ENCODE measurements at places on chromosomes 4 and X.
A peak's percentile ranks its signal among the peaks of the same experiment; 100 is the strongest.

- no peak for DNase-seq
These were observed 28.7 kb downstream of the SULT1E1 start for GRCh38 chr4:69831270-69831627.

- DNase-seq = no peak
These were observed 15.7 kb upstream of the DRP2 start for GRCh38 chrX:101203761-101204351.

DNA sequence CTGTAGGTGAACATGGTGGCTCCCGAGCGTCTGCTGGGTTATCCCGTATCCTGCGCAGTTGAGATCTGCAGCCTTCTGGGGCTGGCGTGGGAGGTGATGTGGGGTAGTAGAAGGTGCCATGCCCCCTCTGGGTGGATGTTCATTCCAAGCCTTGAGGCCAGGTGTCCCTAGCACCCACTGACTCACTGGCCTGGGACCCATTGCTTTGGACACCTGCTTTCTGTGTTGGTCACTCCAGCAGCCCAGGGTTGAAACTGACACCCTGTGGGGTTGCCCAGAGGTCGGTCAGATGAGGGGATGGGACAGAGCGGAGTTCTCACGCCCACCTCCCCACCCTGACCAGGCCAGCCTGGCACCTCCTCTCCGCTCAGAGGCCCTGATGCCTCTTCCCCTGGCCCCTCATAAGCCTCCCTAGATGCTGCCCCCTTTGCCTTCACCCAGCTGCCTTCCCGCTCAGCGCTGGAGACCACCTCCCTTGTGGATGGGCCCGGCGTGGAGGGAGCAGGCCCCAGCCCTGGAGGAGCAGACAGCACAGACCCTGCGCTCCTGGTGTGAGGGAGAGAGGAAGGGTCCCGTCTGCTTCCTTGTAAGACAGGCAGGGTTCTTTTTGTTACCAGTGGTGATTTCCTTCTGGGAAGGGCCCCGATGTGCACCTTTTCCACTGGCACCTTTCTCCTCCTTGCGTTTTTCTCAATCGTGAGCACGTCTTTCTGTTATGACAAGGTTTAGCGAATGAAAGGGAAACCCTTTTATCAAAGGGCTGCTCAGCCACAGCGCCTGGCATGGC, 2.0 kb downstream of the DOK7 start:
- no peak for DNase-seq

- DNase-seq = no peak
These were observed 66.4 kb downstream of the JADE3 start for GRCh38 chrX:46978341-46979291.

DNA sequence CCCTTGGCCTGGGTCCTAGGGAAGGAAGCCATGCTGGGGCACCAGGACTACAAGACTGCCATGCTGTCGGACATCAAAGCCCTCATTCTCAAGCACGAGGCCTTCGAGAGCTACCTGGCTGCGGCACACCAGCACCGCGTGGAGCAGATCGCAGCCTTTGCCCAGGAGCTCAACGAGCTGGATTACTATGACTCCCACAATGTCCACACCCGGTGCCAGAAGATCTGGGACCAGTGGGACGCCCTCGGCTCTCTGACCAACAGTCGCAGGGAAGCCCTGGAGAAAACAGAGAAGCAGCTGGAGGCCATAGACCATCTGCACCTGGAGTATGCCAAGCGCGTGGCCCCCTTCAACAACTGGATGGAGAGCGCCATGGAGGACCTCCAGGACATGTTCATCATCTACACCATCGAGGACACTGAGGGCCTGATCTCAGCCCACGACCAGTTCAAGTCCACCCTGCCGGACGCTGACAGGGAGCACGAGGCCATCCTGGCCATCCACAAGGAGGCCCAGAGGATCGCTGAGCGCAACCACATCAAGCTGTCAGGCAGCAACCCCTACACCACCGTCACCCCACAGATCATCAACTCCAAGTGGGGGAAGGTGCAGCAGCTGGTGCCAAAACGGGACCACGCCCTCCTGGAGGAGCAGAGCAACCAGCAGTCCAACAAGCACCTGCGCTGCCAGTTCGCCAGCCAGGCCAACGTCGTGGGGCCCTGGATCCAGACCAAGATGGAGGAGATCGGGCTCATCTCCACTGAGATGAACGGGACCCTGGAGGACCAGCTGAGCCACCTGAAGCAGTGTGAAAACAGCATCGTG, 487.0 kb downstream of the TRAM1L1 start:
- no peak for DNase-seq

- no peak for DNase-seq
These were observed 53.2 kb upstream of the TMEM150C start for GRCh38 chr4:82614838-82615449.

GRCh38 chr4:140344621-140345020, 28.8 kb upstream of the SCOC start:
- peak; percentile 72 for DNase-seq

DNA sequence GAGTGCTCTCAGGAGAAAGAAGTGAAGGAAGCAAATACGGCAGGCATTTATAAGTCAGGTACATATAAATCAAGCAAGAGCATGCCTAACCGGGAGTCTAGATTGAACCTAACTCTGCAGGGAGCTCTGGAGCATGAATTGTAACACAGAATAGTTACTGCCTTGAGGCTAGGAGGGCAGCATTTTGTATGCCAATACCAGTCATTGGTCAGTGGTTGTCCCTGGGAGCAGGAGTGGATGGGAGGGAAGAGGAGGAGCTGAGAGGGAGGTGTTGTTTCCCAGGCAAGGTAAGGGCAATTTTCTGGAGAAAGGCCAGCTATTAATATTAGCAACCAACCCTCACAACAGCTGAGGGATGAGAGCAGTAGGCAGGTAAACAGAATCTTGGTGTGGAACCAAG, 224.7 kb upstream of the DCAF8L1 start:
- DNase-seq = no peak

GRCh38 chr4:84574069-84574720, 8.7 kb upstream of the CDS1 start:
- DNase-seq = no peak

DNA sequence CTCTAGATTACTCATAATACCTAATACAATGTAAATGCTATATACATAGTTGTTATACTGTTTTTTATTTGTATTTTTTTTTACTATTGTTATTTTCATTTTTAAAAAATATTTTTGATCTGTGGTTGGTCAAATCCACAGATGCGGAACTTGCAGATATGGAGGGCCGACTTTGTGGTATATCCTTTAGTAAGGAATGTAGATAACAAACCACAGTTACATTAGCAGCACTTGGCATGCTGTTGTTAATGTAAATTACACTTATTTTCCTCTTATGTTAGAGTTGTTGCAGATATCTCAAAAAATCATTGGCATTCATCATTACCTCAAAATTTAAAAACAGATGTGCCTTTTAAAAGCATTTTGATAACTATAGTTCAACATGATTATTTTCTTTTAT, 151.0 kb downstream of the TMEM164 start:
- DNase-seq = no peak

DNA sequence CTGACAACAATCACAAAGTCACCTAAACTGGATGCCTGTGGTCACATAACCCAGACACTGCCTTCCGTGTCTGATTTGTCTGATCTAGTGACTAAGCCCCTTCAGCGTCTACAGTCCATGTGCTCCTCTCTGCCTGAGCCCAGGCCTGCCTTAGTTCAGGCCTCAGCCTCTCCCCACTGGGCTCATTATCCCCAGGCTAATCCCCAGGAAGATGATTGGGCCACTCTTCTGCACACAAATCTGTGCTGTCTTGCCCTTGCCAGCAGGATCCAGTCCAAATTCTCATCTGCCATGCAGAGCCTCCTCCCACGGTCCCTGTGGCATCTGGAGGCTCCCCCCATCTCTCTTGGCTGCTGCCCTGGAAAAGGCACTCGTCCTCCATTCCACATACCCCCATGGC, 96.5 kb downstream of the SLC2A9 start:
- DNase-seq = no peak

- DNase-seq = no peak
These were observed 214.6 kb downstream of the FRMPD4 start for GRCh38 chrX:12352922-12353321.

GRCh38 chr4:39947417-39947816, 30.3 kb downstream of the PDS5A start:
- no peak for DNase-seq

GRCh38 chr4:17203797-17204196, 305.4 kb upstream of the LDB2 start:
- no peak for DNase-seq

- DNase-seq = no peak
These were observed 115.7 kb upstream of the PJA1 start for GRCh38 chrX:69280933-69281332.

Measured in nucleus accumbens (tissue), 56 donors.